ENCODE measurements at places on chromosomes 12 and 14.

DNA sequence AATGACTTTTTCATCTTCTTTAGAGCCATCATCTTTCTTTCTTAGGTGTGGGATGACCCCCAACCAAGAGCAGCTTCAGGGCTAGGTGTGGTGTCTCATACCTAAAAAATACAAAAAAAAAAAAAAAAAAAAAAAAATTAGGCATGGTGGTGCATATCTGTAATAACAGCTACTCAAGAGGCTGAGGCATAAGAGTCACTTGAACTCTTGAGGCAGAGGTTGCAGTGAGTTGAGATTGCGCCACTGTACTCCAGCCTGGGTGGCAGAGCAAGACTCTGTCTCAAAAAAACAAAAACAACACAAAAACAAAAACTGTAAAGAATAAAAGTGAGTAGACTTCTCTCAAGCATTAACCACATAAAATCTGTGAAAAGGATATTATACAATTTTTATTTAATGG is 8.0 kb upstream of the ATF7IP start:
- no peak for DNase-seq

- DNase-seq, result no peak
Observed at GRCh38 chr12:26786491-26786864, 46.5 kb downstream of the ITPR2 start.

DNA sequence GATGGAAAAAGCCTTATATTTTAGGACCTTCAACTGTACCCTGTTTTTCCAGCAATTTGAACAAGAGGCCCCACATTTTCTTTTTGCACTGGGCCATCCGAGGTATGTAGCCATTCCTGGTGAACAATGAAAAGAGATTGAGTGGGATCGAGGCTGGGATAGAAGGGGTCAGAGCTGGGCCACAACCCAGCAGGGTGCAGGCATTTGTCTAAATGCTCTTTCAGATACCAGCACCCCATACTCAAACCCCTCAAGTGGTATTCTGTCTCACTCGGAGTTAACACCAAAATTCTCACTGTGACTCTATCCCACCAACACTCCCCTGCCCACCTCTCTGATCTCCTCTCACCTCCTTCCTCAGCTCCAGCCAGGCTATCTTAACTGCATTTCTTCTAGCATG is 26.8 kb downstream of the DUSP6 start:
- DNase-seq, result no peak

DNA sequence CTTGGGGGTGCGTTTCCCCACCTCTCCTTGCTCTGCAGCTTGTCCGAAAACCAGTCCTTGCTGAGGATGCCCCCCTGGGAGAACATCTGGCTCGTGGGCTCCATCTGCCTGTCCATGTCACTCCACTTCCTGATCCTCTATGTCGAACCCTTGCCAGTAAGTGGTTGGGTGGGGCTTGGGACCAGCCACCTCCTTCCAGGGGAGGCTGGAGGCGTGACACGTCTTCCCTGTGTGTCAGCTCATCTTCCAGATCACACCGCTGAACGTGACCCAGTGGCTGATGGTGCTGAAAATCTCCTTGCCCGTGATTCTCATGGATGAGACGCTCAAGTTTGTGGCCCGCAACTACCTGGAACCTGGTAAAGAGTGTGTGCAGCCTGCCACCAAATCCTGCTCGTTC is 57.5 kb downstream of the ANAPC7 start:
- no peak for DNase-seq

- no peak for DNase-seq
Observed at GRCh38 chr14:78608998-78609787, 439.0 kb downstream of the NRXN3 start.

GRCh38 chr12:84218406-84218805 is 694.2 kb downstream of the SLC6A15 start:
- DNase-seq, result no peak

- peak; percentile 65 for DNase-seq
Observed at GRCh38 chr12:2959192-2959504, at the start of gene TEAD4. TSS of gene TEAD4 (plus strand) at chr12:2959397.

DNA sequence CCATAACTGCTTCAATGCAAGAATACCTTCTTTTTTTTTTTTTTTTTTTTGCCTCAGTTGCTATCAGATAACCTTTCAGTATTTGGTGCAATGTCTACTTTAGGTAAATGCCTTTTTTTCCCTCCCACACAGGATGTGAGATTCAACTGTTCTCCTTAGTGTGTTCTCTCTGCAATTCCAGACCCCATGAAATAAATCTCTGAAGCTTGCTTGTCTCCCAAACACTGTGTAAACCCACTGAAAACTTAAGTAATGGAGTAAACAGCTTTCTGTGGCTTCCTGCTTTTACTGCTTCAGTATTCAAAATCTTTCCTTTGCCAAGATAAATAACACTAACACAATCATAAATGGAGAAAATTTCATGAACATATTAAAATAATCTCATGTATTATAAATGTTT is 55.8 kb upstream of the CLEC14A start:
- no peak for DNase-seq

- DNase-seq, result no peak
Observed at GRCh38 chr12:107326237-107326636, 232.9 kb upstream of the CRY1 start.

GRCh38 chr12:131357185-131357747 is 353.6 kb upstream of the SFSWAP start:
- DNase-seq, result no peak

GRCh38 chr14:47596232-47596631 is 79.2 kb downstream of the MDGA2 start:
- no peak for DNase-seq

- no peak for DNase-seq
Observed at GRCh38 chr12:15547691-15548090, 225.4 kb downstream of the PTPRO start.

DNA sequence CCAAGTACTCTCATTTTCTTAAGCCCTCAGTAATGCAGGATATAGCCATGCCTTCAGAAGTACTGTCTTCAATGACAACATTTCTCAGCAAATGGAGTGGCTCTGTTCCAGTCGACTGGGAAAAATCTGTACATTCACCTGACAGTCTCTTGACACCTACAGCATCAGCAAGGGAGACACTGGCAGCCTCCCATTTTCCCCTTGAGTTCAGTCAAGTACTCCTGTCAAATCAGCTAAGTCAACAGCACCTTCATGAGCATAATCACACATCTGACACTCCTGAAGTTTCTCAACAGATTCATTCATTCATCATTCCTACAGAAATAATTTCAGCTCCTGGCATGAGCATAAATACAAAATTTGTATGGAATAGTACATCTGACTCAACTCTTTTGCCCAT is 46.1 kb downstream of the INTS13 start:
- no peak for DNase-seq

GRCh38 chr12:116385486-116386217 is 108.2 kb upstream of the MED13L start:
- DNase-seq, result no peak

GRCh38 chr12:27864521-27864920 is 84.5 kb upstream of the MANSC4 start:
- DNase-seq, result no peak

DNA sequence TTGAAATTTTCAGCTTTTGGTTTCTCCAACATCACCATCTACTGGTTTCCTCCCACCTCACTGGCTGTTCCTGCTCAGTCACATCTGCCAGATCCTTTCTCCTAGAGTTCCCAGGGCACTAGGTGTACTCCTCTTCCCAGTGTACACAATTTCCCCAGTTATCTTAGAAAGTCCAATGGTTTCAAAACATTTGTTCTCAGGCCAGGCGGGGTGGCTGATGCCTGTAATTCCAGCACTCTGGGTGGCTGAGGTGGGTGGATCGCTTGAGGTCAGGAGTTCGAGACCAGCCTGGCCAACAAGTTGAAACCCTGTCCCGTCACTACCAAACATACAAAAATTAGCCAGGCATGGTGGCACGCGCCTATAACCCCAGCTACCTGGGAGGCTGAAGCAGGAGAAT is 60.7 kb downstream of the SPPL3 start:
- DNase-seq, result no peak

- no peak for DNase-seq
Observed at GRCh38 chr12:38431921-38432320, 115.3 kb downstream of the ALG10B start.

DNA sequence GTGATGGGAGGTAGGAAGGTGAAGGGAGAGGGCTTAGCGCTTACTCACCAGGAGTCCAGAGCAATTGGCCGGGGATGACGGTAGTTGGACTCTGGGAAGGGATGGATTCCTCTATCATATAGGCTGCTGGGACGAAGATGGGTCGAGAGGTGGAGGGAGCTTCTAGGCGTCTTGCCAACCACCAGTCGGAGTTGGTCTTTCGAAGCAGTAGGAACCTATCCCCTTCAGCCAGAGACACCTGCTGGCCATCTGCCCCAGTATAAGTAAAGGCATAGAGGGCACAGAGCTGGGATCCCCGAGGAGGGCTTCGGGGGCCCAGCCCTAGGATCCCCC is 657 bp downstream of the ARHGAP9 start:
- no peak for DNase-seq

DNA sequence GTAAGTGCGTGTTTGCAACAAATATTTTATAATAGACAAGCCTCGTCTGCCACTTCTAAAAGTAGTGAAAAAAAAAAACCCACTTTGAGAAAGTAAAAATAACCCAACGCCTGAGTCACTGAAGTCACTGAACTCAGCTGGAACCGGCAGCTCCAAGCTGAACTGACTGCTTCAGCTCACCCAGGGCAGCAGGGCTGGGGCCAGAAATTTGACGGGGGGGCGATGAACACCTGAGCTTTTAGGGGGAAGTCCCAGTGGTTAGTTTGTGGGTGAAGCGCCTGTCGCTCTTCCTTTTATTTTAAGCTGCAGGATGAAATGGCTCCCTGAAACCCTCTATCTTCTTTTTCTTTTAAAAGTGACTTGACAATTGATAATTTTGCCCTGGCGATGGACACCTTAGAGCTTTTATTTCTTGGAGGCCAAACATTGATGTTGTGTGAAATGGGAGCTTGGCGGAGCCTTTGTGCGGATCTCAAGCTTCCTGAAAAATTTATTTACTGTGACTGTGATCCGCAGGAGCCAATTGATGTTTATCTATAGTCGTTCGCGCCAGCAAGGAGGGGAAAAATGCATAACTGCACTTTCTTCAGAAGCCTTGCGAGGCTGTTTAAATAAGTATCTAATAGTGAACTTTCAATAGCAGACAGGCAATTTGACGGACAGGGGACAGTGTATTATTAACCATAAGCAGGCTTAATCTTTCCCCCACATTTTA is 173.2 kb upstream of the MYL2 start:
- no peak for DNase-seq

- no peak for DNase-seq
Observed at GRCh38 chr12:44101475-44101874, 265.6 kb downstream of the TMEM117 start.

- no peak for DNase-seq
Observed at GRCh38 chr14:55898938-55899337, 219.3 kb upstream of the PELI2 start.

DNA sequence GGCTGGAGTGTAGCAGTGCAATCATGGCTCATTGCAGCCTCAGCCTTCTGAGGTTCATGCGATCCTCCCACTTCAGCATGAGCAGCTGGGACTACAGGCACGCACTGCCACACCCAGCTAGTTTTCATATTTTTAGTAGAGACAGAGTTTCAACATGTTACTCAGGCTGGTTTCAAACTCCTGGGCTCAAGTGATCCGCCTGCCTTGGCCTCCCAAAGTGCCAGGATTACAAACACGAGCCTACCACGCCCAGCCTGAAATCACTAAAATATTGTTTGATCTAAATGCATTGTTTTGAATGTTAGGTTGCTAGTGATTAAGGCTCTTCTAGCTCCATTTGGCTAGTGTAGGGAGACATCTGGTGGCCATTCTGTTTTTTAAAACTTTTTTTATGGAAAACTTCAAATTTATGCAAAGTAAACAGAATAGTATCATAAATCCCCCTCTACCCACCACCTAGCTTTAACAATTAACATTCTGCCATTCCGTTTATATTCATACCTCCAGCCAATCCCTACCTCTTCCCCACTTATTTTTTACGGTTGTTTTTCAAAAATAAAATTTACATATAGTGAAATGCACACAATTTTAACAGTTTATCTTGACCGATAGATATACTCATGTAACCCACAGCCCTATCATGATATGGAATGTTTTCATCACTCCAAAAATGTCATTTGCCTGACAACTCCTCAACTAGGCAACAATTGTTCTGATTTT is 37.8 kb downstream of the MYO1H start:
- DNase-seq, result no peak

DNA sequence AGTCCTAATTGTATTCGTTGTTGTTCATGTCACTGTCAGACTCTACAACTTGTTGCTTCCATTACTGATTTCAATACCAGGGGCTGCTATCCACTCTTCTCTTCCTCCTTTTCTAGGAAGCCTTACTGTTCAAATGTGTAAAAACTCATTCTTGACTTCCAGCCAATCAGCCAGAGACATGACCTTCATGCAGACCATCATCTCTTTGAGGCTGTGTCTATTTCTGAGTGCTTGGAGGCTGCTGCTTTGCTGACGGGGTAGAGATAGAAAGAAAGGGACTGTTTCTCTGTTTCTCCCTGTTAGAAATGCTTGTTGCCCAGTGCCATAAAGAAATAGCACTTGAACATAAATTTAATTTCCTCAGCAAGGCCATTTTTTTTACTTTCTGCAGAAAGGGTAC is 282.9 kb downstream of the RGS6 start:
- no peak for DNase-seq

DNA sequence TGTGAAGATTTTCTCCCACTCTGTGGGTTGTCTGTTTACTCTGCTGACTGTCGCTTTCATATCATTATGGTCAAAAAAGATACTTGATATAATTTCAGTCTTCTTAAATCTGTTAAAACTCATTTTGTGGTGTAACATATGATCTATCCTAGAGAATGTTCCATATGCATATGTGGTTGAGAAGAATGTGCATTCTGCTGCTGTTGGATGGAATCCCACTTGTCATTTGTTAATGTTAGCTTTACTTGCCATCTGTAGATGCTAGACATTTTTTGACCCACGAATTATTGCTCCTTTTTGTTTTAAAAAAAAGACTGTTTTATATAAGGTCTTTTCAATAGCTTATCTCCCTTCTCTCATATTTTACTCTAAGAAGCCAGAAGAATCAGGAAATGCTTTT is 26.3 kb upstream of the OR5AU1 start:
- no peak for DNase-seq

GRCh38 chr14:39203659-39204606 is 28.9 kb downstream of the PNN start:
- DNase-seq, result no peak

- DNase-seq, result no peak
Observed at GRCh38 chr14:96614481-96614881, 112.3 kb downstream of the PAPOLA start.

- DNase-seq, result no peak
Observed at GRCh38 chr12:111441107-111441928, 35.6 kb downstream of the SH2B3 start.

DNA sequence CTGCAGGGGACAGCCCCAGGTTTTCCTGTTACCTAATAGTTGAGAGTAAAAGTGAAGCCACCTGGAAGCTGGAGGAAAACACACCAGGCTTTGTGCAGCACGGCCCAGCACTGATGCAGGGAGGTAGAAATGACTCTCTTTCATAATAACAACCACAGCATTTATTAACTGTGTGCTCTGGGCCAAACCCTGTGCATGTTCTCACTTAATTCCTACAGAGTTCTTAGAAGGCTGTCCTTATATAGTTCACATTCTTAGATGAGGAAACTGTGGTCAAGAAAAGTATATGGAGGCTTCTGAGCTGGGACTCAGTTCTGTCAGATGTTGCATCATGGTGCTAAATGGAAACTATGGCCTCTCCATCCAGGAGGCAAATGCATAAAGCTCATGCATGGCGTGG is 100.0 kb downstream of the PAPOLA start:
- no peak for DNase-seq
